ENCODE measurements at places on chromosomes 7 and 10. TPM values are rescaled to one million over a fixed set of nuclear protein-coding genes. Genes with fewer than 3 reads are reported as not detected.

The NRP1 gene
- 174 TPM for total RNA-seq

The ASB10 gene
- not detected for total RNA-seq

The TOMM7 gene
- total RNA-seq = 217 TPM

GRCh38 chr10:131693766-131694165, 207.0 kb upstream of the PPP2R2D start:
- no peak for DNase-seq

GRCh38 chr7:158582089-158582456, 5.5 kb downstream of the PTPRN2 start:
- DNase-seq = no peak

DNA sequence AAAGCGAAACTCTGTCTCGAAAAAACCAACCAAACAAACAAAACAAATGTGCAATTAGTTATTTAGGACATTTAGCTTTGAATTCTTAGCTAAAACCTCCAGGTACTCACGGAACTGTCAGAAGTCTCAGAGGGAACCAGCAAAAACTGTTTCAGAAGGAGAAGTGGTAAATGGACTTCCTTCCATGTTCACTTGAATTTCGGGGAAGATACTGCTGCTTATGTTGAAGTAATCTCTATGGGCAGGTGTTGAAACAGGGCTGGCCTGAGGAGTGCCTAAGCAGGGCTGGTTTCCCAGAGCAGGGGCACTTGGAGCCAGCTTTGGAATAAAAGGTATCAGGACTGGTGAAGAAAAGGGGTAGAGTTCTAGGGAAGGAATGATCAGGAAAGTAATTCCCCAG, 2.4 kb upstream of the EXOC6 start:
- no peak for DNase-seq

DNA sequence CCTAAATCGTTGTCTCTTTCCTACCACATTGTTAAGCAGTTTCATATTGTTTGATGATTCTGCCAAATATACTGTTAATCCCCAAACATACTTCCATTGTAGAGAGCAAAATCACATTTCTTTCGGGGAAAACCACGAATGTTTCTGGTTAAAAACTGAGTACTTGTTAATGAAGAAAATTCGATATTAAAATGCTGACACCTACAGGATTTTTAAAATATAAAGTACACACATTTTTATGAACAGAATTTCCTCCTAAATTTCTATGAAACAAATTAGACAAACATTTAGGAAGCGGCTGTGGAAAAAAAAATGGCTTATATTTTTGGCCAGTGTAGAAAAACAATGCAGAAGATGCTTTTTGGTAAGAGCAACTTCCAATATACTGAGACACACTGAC, 68.8 kb downstream of the IDE start:
- DNase-seq = no peak

The IDI2 gene
- total RNA-seq = not detected

DNA sequence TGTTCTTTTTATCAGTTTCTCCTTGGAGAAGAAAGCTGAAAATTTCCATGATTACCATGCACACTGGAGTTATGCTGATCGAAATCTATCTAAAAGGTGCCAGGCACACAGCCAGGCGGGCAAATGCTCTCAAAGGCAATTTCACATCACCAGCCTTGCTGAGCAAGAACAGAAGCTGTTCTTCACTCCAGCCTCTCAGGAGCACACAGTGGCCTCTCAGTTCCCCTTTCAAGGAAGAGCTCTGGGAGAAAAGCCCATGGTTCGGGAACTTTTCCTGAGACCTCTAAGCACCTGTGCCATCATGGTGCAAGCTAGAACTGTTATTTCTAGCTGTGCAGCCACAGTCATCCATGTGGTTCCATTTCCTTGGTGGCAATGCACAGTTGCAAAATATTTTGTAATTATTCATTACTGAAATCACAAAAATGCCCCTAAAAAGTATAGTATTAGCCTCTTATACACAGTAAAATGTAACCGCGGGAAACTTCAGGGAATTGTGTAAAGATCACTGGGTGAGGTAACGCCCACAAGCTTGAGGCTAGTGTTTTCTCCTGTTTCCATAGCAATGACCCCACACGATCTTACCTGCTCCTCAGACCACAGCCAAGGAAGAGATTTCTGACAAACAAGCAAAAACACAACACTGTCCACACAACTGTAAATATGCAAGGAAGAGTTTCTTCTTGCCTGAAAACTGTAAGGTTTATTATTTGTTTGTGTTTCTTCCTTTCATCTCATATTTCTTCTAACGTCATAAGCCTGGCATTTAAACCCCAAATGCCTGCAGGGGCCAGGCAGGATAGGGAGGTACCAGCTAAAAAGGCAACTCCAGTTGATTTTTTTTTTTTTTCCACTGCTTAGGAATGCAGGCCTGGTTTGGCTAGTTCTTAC, 121.2 kb downstream of the FAM107B start:
- peak; percentile 85 for DNase-seq

The SLC13A1 gene
- not detected for total RNA-seq

DNA sequence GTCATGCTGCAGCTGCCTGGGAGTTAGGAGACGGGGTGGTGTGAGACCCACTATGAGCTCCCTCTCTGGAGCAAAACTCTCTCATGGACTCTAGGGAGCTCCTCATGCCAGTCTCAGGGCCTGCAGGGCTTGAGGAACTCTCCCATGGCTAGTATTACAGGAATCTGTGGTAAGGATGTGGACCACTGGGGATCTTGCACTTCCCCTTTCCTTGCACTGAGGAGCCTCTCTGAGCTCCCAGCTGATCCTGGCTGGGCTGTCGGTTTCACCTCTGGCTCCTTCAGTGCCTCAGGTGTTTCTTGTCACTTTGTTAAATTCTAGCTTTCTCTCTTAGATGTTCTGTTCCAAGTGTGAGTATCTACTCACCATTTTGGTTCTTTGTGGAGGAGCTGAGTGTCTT, 71.6 kb upstream of the IMMP2L start:
- DNase-seq = no peak

DNA sequence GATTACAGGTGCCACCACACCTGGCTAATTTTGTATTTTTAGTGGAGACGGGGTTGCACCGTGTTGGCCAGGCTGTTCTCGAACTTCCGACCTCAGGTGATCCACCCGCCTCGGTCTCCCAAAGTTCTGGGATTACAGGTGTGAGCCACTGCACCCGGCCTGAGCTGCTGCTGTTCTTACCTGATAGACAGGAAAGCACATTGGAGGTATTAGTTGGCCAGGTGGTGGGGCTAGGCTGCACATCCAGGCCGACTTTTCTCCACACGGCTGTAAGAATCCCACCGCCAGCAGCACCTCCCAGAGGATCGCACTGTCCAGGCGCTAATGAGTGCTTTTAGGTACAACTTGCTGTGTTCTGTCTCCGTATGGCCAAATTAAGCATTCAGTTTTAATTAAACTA, 112.6 kb downstream of the WDR37 start:
- DNase-seq = no peak

DNA sequence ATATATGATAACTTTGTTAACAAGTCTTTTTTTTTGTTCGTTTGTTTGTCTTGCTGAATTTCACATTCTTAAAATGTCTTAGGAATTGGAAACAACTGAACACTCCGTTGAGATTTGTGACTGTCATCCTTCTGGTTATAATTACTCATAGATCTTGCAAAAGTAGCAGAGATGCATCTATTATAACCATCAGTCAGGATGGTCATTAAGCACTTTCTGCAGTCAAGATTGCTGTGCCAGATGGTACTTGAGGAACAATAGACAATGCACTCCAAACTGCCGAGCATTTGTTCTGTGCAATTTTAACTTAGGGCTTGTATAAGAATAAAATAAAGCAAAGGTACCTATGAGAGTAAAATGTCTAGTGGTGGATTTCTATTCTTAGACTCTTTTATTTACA, 710.1 kb upstream of the KCND2 start:
- no peak for DNase-seq

DNA sequence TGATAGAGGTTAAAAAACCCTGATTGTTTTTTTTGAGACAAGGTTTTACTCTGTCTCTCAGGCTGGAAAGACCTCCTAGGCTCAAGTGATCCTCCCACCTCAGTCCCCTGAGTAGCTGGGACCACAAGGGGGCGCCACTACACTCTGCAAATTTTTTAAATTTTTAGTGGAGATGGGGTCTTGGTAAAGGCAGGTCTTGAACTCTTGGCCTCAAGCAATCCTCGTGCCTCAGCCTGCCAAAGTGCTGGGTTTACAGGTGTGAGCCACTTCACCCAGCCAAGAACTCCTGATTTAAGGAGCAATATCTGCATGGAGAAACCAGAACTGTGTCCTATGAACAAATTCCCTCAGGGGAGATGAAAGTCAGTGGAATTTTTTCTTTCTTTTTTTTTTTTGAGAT, 7.3 kb upstream of the KLHDC10 start:
- DNase-seq = peak; percentile 38

The VENTX gene
- total RNA-seq = not detected

The PNLIPRP3 gene
- not detected for total RNA-seq

- DNase-seq = peak; percentile 35
Measured at GRCh38 chr7:150823484-150824126, 23.0 kb downstream of the TMEM176A start.

GRCh38 chr10:129854796-129855705, 109.0 kb downstream of the EBF3 start:
- no peak for DNase-seq

- no peak for DNase-seq
Measured at GRCh38 chr10:100569687-100570481, 34.1 kb downstream of the HIF1AN start.

GRCh38 chr7:131225619-131226513, 101.8 kb upstream of the MKLN1 start:
- peak; percentile 92 for DNase-seq

The TRIM50 gene
- total RNA-seq = not detected

- no peak for DNase-seq
Measured at GRCh38 chr7:129877146-129877792, 75.5 kb downstream of the UBE2H start.

The AKR1C4 gene
- not detected for total RNA-seq

The ZNF503 gene
- total RNA-seq = 29.8 TPM

DNA sequence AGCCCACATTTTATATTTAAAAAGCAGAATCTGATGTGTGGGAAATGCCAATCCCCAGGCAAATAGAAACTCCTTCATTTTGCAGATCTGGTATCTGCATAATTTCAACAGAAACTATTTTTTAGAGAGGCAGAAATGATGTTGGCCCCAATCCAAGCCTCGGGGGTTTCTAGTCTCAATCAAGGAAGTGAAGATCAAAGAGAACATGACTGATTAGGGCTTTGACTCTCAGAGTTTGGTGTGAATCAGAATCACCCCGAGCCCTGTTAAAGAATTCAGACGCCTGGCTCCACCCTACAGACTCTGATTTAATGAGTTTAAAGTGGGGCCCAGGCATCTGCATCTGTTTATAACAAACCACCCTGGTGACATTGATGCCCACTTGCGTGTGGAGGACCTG, 36.7 kb upstream of the UBE2H start:
- no peak for DNase-seq

GRCh38 chr7:156989766-156990535, 20.5 kb downstream of the MNX1 start:
- no peak for DNase-seq

The ZMIZ2 gene
- total RNA-seq = 2.9 TPM

- peak; percentile 55 for DNase-seq
Measured at GRCh38 chr7:2811476-2812113, 32.5 kb downstream of the GNA12 start.

GRCh38 chr10:114281461-114281860, 42.4 kb downstream of the VWA2 start:
- DNase-seq = no peak

DNA sequence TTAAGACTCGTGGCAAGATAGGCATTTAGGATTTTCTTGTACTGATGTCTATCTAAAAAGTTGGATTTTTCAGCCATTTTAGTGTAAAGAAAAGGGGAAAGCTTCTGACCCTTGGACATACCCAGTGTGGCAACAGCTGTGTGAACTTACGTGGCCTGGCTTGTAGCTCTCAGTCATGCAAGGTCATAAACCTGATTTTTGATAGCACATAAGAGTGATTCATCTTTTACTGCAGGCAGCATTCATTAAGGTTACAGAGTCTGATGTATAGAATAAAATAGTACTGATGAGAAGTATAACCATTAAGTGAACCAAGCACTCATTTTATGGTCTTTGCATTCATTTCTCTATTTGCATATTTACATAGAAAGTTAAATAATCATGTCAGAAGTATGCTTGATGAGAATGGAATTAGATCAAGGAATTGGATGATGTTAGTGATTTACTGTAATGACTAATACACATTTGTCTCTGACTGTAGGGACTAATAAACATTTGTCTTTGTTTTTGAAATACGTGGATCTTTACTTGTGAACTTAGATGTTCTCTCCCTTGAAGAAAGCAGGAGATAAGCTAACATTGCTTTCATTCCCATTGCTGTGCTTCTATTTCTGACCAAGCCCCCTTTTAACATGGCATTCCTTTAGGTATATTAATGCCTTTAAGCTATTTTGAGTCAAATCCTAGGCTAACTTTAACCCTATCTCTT, 88.2 kb downstream of the GSDME start:
- peak; percentile 23 for DNase-seq

The VWDE gene
- 0.09 TPM for total RNA-seq

- no peak for DNase-seq
Measured at GRCh38 chr7:2759736-2760097, 71.7 kb downstream of the AMZ1 start.

The STEAP1B gene
- total RNA-seq = 38.6 TPM

The TWIST1 gene
- total RNA-seq = 33.2 TPM

The DDX50 gene
- total RNA-seq = 52.6 TPM

The CPN1 gene
- not detected for total RNA-seq

GRCh38 chr7:155310425-155311114, 12.9 kb downstream of the INSIG1 start:
- no peak for DNase-seq

The PIK3AP1 gene
- not detected for total RNA-seq

GRCh38 chr7:82945480-82945879, 217.2 kb downstream of the PCLO start:
- DNase-seq = no peak

The TMEM229A gene
- total RNA-seq = 3.8 TPM

DNA sequence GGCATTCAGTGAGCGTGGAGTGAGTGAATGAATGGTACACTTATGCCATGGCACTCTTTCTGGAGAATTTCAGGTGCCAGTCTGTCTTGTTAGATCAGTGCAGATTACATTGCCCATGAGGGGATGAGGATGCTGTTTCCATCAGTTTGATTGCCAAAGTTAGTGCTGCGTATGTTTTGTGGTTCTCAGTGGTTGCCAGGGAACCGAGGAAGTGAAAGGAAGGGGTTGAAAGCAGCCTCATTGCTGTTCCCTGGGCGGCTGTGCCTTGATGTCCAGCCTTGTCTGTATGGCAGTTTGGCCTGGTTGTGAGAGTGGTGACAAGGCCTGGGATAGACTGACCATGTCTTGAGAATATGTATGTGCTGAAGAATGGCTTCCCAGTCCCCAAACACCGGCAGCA, 30.2 kb downstream of the WBP1L start:
- DNase-seq = no peak

- no peak for DNase-seq
Measured at GRCh38 chr10:114917927-114918672, 19.9 kb upstream of the TRUB1 start.

The RAB19 gene
- total RNA-seq = not detected

GRCh38 chr7:155590215-155591018, 44.1 kb upstream of the CNPY1 start:
- DNase-seq = peak; percentile 34

- no peak for DNase-seq
Measured at GRCh38 chr7:92832534-92833023, 3.8 kb downstream of the CDK6 start.

- no peak for DNase-seq
Measured at GRCh38 chr7:102258073-102258748, 28.5 kb upstream of the SH2B2 start.

The ATE1 gene
- total RNA-seq = 39.9 TPM
